Upper lobe of right lung (tissue), 1 donor: ENCODE measurements at places on chromosomes 12 and 14. TPM values are rescaled to one million over a fixed set of nuclear protein-coding genes. Genes with fewer than 3 reads are reported as not detected.

The PGF gene
- total RNA-seq: 4.7 TPM

The GDF11 gene
- 5.8 TPM for total RNA-seq

- DNase-seq: no peak
Observed at GRCh38 chr14:101043891-101044290, 140.4 kb upstream of the RTL1 start.

- no peak for DNase-seq
Observed at GRCh38 chr14:29652571-29652970, 275.1 kb downstream of the PRKD1 start.

- DNase-seq: no peak
Observed at GRCh38 chr12:111529424-111530368, 69.4 kb downstream of the ATXN2 start.

DNA sequence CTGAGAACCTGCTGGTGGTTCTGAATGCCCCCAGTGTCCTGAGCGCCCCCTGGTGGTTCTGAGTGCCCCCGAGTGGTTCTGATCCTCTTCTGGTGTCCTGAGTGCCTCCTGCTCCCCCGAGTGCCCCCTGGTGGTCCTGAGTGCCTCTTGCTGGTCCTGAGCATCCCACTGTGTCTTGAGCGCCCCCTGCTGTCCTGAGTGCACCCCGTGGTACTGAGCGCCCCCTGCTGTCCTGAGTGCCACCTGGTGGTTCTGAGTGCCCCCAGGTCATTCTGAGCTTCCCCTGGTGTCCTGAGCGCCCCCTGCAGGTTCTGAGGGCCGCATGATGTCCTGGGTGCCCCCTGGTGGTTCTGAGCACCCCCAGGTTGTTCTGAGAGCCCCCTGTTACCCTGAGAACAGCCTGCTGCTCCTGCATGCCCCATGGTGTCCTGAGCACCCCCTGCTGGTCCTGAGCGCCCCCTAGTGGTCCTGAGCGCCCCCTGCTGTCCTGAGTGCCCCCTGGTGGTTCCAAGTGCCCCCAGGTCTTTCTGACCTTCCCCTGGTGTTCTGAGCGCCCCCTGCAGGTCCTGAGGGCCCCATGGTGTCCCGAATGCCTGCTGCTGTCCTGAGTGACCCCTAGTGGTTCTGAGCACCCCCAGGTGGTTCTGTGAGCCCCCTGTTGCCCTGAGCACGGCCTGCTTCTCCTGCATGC lies 1165.4 kb downstream of the TMEM121 start:
- peak; percentile 67 for DNase-seq
